Muscle of back (tissue), 13 donors: ENCODE measurements at places on chromosomes 16 and 17. TPM values are rescaled to one million over a fixed set of nuclear protein-coding genes. Genes with fewer than 3 reads are reported as not detected.

DNA sequence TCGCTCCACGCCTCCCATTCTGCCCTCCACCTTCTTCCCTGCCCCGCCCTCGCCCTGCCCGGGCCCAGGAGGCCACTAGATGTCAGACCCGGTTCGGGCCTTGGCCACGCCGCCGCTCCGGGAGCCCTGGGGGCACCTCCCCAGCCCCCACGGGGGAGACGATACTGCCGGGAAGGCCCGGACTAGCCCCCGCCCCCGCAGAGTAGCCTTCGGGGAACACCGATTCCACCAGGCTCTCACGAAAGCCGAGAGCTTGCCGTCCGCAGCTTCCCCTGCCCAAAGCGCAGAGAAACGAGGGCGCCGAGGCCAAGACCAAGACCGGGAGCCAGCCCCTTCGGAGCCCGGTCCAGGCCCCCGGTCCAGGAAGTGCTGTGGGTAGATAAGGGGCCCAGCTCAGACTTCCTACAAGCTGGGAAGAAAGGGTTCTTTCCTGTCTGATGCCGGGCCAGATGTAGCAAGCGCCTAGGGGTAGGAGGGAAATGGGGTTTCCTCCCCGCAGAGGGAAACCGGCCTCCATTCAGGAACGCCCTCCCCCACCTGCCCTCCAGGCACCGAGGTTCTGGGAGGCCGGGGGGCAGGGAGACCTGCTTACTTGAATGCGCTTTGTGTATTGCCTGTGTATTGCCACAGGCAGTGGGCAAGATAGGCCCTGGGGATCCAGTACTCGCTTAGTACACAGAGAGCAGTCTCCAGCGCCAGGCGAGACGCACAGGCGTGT lies 806 bp upstream of the CYB561 start:
- DNase-seq = no peak

DNA sequence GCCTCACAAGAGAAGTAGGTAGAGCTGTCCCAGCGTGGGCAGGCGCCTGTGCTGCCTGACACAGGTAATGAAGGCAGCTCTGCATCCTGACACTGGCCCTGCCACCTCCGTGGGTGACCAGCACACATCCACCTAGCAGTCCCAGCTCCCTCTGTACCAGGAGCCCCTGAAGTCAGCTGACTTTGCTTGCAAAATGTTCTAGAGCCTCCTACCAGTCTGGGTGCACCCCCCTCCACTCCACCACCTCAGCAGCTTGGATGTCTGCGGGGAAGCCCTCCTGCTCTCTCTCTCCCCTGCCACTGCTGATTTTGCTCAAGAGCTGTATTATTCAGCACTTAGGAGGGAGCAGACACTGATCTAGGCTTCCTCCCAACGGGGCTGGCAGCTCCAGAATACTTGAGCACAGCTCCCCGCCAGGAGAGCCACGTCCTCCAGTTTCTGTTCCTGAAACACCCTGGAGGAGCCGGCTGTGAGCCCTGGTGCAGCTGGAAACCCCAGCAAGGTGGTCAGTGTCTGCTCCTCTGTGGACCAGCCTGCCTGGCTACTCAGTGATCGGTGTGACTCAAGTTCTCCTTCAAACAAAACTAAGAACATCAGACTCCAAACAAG lies 1.0 kb downstream of the RNF166 start:
- DNase-seq = no peak

DNA sequence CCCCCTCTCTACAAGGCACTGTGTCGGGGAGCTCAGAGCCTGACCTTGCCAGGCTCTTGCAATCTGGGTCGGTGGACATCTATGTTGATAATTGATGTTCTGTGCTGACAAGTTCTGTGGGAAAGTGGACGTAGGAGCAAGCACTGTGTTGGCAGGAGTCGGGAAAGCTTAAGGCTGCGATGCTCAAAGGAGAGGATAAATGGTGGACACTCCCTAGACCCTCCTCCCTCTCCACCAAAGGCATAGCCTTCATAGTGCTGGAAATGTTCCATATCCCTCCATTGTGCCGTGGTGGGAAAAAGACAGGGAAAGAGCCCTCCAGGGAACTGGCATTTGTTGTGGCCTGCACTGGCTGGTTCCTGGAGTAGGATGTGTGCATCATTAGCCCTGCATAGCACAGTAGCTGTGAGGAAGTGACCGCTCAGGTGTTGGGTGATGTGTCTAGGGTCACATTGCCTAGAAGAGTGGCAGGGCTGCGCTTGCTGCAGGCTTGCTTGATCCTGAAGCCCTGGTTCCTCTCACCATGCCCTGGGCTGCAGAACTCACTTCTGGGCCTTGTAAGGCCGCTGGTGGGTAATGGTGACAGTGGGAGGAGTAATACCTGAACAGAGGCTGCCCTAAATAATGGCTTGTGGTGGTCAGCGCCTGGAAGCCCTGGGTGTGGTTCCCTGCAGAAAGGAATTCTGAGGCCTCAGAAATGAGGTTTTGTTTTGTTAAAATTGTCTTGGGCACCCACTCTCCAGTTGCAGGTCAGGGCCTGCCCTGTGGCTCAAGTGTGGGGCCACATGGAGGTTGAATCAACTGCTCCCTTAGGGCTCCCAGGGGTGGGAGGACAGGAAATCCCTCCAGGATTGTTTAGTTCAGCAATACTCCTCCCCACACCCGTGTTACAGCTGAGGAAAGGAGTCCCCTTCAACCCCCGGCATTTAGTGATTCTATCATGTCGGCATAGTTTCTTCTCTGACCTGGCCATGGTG lies 62.6 kb downstream of the KSR1 start:
- no peak for DNase-seq

GRCh38 chr17:14143688-14144087 lies 74.4 kb downstream of the COX10 start:
- peak; percentile 16 for DNase-seq

DNA sequence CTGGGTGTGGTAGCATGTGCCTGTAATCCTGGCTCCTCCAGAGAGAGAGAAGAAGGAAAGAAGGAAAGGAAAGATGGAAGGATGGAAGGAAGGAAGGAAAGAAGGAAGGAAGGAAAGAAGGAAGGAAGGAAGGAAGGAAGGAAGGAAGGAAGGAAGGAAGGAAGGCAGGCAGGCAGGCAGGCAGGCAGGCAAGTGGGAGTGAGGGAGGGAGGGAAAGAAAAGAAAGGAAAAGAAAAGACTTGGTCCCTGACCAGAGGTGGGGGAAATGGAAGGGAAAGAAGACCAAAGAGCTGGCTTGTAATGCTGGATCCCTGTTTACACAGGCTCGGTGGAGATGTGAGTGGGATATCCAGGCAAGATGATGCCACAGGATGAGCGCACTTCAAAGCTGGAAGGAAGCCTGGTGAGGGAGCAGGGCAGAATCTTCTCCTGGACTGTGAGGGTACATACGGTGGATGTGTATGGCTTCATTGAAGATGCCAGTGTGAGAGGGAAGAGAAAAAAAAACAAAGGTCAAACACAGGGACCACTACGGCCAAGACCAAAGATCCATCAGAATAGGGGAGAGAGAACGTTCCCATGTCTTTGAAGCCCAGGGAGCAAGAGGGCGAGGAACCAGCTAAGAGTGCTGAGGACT lies 2.1 kb downstream of the CES1 start:
- no peak for DNase-seq

DNA sequence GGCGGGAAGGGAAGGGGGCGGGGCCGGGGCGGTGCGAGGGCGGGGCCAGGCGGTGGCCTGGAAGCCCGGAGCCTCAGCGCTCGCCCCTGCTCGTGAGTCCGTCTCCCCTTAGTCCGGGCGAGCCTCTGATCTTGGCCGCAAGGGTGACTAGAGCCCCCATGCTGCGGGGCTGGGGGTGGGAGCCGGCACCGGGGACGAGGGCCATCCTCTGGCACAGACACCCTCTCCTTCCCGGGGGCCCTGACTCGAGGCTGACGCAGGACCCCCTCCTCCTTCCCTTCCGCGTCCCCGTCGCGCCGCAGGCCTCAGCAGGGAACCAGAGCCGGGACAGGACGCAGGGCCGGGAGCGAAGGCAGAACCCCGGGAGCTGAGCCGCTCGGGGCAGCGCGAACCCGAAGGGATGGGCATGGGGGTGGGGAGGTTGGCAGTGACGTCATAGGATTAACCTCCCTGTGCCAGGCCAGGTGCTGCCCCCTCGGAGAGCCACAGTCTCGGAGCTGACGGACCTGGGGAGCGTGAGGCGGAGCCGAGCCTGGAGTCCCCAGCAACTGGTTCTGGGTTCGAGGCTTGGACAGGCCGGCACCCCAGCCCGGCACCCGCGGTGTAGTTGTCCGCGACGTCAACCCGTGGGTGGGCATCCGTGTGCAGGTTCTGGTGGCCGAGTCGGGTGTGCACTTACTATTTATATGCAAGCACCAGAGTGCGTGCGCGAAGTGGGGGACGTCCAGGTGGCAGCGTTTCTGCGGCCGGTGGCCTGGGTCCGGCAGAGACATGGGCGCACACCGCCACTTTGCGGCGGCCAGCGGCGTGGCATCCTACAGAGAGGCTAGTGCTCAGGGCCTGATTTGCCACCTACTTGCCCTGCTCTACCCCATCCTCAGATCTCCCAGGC lies 503 bp upstream of the PLCD3 start:
- DNase-seq = peak; percentile 64

- DNase-seq = no peak
These were observed 2.3 kb downstream of the TPSD1 start for GRCh38 chr16:1258225-1258600.

DNA sequence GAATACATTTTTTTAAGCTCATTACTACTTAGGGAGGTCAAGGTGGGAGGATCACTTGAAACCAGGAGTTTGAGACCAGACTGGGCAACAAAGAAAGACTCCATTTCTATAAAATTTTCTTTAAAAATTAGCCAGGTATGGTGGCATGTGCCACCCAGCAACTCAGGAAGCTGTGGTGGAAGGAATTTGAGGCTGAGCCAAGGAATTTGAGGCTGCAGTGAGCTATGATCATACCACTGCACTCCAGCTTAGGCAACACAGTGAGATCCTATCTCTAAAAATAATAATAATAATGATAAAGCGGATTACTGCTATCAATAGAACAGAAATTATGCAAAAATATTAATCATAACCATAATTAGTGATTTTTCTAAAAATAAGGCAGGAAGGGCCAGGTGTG lies 170.3 kb downstream of the COPRS start:
- DNase-seq = no peak

The C16orf86 gene
- 2.4 TPM for polyA plus RNA-seq

The HS3ST2 gene
- 0.21 TPM for polyA plus RNA-seq

The HBA2 gene
- polyA plus RNA-seq = 1,262 TPM

The STX8 gene
- 45.5 TPM for polyA plus RNA-seq

The DPEP2 gene
- 1.3 TPM for polyA plus RNA-seq

The ASPHD1 gene
- polyA plus RNA-seq = 0.79 TPM

The AANAT gene
- 0.54 TPM for polyA plus RNA-seq

The ADCY7 gene
- 7.9 TPM for polyA plus RNA-seq
